Hippocampal formation (tissue), 2 donors: ENCODE measurements at places on chromosomes 3 and 15.
A peak's percentile ranks its signal among the peaks of the same experiment; 100 is the strongest.

DNA sequence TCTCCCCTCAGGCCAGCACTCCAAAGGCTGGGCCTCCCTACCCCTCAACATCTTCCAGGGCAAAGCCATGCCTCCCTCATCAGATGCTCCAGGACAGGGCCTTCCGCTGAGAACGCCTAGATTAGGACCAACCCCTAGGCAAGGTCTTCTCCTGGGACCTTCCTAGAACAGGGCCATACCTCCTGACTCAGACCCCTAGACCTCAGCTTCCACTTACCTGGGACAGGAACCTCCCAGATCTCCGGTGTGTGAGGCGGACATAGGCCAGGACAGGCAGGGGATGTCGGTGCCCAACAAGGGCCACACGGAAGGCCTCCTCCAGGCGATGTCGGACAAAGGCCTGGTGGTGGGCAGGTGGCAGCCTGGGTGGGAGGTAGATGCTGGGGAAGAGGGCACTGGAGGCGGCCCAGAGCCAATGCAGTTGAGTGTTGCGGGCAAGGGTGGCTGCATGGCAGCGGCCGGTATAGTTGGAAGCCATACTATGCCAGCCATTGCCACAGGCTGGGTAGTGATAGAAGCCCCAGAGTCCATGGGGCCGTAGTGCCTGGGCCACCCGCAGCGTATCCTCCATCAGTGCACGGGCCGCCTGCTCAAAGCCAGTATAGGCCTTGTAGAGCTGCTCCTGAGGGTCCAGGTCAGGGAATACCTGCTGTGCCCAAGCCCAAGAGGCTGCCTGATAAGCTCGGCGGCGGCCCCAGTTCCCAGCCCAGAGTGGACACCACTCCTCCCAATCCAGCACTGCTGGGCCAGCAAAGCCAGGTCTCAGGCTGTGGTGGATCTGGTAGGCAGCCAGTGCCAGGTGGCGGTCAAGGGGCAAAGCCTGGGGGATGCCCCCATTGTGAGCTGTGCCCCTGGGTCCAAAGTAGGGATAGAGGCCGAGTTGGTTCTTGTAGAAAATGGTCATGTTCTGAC lies 2.5 kb upstream of the IFRD2 start:
- no peak for DNase-seq

GRCh38 chr15:80068578-80068977 lies 9.1 kb downstream of the ZFAND6 start:
- DNase-seq, result no peak

DNA sequence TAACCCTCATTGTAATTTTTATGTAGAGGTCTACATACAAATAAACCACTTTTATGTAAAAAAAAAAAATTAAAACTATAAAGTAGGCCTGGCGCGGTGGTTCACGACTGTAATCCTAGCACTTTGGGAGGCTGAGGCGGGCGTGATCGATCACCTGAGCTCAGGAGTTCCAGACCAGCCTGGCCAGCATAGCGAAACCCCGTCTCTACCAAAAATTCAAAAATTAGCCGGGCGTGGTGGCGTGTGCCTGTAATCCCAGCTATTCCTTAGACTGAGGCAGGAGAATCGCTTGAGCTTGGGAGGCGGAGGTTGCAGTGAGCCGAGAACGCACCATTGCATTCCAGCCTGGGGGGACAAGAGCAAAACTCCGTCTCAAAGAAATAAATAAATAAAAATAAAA lies 766 bp upstream of the SLC12A6 start:
- DNase-seq, result no peak

DNA sequence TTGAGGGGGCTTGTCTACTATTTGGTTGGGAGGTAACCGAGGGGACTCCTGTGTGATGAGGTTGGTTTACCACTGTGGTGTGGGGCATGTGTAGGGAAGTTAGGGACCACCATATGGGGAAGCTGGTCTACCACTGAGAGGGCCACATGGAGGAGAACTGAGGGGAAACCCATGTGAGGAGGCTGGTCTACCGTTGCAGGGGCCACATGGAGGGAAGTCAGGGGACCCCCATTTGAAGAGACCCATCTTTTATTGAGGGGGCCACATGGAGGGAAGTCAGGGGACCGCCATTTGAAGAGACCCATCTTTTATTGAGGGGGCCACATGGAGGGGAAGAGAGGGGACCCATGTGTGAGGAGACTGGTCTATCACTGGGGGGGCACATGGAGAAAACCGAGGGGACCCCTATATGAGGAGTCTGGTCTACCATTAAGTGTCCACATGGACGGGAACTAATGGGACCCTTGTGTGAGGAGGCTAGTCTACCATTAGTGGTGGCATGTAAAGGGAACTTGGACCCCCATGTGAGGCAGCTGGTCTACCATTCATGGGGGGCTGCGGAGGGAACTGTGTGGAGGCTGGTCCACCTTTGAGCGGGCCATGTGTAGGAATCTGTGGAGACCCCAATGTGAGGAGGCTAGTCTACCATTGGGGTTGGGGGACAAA lies 165.5 kb downstream of the FBLN2 start:
- no peak for DNase-seq

GRCh38 chr3:81995329-81995728 lies 233.9 kb upstream of the GBE1 start:
- no peak for DNase-seq

GRCh38 chr3:183122257-183122932 lies 23.1 kb upstream of the MCCC1 start:
- DNase-seq, result peak; percentile 70

- DNase-seq, result no peak
These were observed 130.7 kb downstream of the LRTM1 start for GRCh38 chr3:54797111-54797510.

DNA sequence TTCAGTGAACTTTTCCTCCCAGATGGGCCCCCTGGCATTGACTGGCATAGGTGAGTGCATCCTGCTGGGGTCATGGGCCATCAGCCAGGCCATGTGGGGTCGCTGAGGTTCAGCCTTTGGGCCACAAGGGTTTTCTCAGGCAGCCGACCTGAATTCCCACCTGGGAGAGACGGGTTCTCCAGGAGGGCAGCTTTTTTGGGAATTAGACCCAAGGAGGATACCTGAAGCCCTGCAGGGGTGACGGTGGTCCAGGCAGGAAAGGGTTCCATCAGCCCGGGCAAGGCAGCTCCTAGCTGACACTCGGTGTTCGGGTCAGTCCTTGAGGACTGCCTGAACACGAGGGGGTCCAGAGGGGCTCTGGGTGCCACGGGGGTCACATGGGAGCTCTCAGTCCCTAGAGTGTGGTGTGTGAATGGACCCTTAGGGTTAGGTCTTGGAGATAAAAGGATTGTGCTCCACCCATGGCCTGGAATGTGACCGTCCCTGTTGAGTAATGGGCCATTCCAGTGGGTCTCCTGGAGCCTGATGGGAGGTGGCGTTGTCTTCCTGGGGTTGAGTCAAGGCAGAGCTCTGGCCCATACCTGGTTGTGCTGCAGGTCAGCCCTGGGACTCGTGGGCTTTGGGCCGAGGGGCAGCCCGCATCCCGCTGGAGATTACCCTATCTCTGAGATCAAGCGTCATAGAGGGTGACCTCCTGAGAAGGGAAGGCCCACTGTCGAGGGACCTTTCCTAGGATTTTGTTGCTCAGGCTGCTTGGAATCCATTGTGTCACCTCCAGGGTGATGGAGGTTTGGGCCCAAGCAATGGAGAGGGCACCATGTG lies 192.8 kb downstream of the UBE3A start:
- DNase-seq, result no peak

GRCh38 chr15:64452988-64453688 lies 7.2 kb upstream of the ZNF609 start:
- DNase-seq, result peak; percentile 49

DNA sequence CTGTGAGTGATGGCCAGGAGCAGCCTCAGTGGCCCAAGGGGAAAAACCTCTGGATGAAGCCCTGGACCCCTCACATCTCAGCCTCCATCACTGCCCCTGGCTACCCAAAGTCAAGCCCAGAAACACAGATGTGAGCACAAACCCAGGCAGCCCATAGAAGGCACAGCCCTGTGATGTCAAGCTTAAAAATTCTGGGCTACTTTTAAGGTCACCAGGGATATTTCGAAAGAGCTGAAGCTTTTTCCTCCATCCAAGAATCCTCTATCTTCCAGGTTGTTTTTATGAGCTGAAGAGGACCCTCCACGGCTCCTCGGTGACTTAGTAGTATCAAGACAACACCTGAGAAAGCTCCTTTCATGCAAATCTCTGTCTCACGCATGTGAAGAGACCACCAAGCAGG lies 11.5 kb downstream of the LIPC start:
- no peak for DNase-seq

GRCh38 chr3:117322866-117323265 lies 613.3 kb downstream of the TUSC7 start:
- DNase-seq, result no peak

- no peak for DNase-seq
These were observed 384.3 kb upstream of the NR2F2 start for GRCh38 chr15:95946241-95946640.

GRCh38 chr3:105956306-105956705 lies 87.5 kb upstream of the CBLB start:
- DNase-seq, result no peak

- DNase-seq, result no peak
These were observed 220.4 kb upstream of the UMPS start for GRCh38 chr3:124509884-124510283.

DNA sequence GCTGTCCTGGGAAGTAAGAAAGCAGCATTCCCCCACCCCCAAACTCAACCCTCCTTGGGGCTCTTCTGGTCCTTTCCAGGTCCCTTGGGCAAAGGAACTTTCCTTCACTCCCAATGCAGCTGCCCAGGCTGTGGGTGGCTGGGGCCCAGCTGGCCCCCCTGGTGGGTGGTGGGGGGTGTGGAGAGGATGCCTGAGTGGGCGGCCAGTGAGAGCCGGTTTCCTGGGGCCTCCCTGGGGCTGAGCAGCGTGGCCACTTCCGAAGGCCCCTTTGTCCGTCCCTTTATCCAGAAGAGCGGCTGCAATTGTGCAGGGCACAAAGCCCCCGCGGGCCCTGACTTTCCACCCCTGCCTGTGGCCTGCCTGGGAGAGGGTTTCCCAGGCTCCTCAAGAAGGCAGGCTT lies 61.0 kb downstream of the RHCG start:
- DNase-seq, result no peak

DNA sequence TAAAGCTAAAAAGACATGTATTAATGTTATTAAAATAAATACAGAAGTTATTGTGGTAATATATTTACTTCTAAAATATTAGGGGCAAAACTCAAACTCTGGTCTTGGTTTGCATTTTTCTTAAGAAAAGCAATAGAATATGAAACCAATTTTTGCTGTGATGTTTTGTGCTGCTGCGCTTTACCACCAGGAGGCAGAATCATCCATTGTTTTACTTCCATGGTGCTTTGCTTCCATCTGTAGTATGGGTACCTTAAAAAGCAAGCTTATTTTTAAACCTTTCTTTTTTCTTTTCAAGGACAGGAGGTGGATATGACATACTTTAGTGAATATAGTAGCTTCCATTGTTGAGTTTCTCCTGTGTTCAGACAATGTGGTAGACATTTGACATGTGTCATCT lies 46.6 kb upstream of the MRPL3 start:
- no peak for DNase-seq

- DNase-seq, result no peak
These were observed 1.0 kb upstream of the ONECUT1 start for GRCh38 chr15:52790941-52791751.

GRCh38 chr3:132405188-132405587 lies 12.1 kb upstream of the DNAJC13 start:
- DNase-seq, result no peak

DNA sequence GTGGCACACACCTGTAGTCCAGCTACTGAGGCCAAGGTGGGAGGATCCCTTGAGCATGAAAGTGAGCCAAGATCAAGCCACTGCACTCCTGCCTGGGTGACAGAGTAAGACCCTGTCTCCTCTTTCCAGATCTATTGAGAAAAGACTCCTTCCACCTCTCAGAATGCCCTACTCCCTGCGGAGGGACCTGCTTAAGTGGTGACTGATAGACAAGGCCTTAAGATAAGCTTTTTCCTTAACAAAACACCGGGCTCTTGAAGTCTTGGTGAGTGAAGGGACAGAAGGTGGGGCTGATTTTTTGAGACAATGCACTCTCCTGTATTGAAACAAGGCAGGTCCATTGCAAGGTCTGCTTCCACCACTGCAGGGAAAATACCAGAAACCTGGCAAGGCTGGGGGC lies 338.4 kb upstream of the FRG2C start:
- no peak for DNase-seq

- no peak for DNase-seq
These were observed 146.8 kb downstream of the ROBO2 start for GRCh38 chr3:77186728-77187127.
